ENCODE measurements at places on chromosomes 6 and 20. TPM values are rescaled to one million over a fixed set of nuclear protein-coding genes. Genes with fewer than 3 reads are reported as not detected.

DNA sequence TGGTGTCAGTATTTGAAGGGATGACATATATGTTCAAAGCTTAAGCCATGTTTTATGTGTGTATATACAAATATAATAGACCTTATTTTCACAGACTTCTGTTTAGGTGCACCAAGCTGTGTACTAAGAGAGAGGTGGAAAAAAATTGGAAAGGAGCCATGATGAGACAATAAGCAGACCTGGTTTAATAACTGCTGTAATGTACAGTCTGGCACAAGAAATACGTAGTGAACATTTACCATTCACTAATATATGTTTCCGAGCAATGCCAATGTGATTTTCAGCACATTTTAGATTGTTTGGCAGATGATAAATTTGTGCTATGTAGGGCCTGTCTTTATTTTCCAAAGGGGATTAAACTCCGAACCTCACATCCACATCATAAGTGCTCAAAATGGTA, 116.3 kb downstream of the KHDC1L start:
- DNase-seq = no peak
- H3K36me3 ChIP-seq = no peaks in the 10 kb centered on the region
- no peak overlapping the region for H3K27ac ChIP-seq
- no peak overlapping the region for H3K4me3 ChIP-seq
- H3K27me3 ChIP-seq = no peaks in the 10 kb centered on the region

The CPNE5 gene
- total RNA-seq = 0.12 TPM

The NHLRC1 gene
- 1.0 TPM for total RNA-seq

DNA sequence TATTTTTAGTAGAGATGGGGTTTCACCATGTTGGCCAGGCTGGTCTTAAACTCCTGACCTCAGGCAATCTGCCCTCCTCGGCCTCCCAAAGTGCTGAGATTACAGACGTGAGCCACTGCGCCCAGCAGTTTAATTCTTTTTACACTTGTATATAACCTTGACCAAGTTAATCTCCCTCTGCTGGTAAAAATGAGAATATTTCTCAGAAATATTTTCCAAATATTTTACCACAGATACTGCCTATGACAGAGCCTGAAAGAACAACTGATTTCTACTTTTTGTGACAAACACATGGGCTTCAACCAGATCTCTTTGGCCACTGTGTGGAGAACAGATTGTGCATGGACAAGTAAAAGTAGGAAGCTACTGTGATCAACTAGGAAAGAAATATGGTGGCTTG, 21.2 kb upstream of the NHSL1 start:
- H3K27me3 ChIP-seq = no peaks in the 10 kb centered on the region
- DNase-seq = no peak
- H3K36me3 ChIP-seq = no peaks in the 10 kb centered on the region
- H3K4me3 ChIP-seq = no peak overlapping the region

The RHAG gene
- not detected for total RNA-seq

The MEI4 gene
- 0.63 TPM for total RNA-seq

The TSBP1 gene
- not detected for total RNA-seq

- H3K27ac ChIP-seq = no peak overlapping the region
- no peak for DNase-seq
- no peaks in the 10 kb centered on the region for H3K27me3 ChIP-seq
- no peak overlapping the region for H3K4me3 ChIP-seq
- H3K4me1 ChIP-seq = no peaks in the 10 kb centered on the region
- H3K36me3 ChIP-seq = no peaks in the 10 kb centered on the region
Observed at GRCh38 chr20:53142225-53143127, 170.3 kb downstream of the TSHZ2 start.

The TRIM15 gene
- total RNA-seq = 1.0 TPM

All from GM23338 (cell line).